H1 (cell line): ENCODE measurements at places on chromosomes 11 and 22.
A peak's percentile ranks its signal among the peaks of the same experiment; 100 is the strongest.

GRCh38 chr22:33519071-33519973, 401.0 kb downstream of the LARGE1 start:
- no peaks in the 10 kb centered on the region for H3K36me3 ChIP-seq
- no peaks in the 10 kb centered on the region for H3K27me3 ChIP-seq
- no peaks in the 10 kb centered on the region for H3K4me1 ChIP-seq
- H3K4me3 ChIP-seq, result no peak overlapping the region
- no peak overlapping the region for H3K27ac ChIP-seq

DNA sequence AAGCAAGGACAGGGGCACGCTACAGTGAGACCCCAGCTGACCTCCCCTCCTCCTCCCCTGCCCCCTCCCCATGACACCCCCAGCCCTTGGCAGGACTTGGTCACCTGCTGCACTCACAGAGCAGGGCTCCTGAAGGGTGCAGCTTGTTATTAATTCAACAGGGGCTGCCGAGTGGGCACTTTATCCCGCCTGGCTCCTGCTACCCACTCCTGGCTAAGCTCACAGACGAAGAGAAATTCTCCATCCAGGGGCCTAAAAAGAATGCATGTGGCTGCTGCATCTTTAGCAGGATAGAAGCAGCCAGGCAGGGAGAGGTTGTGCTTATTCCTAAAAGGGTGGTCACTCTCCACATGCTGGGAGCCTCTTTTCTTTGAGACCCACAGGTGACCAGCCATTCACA, 40.3 kb downstream of the GALNT18 start:
- no peak overlapping the region for H3K27ac ChIP-seq
- H3K4me1 ChIP-seq, result no peaks in the 10 kb centered on the region
- DNase-seq, result peak; percentile 32
- H3K36me3 ChIP-seq, result no peaks in the 10 kb centered on the region

DNA sequence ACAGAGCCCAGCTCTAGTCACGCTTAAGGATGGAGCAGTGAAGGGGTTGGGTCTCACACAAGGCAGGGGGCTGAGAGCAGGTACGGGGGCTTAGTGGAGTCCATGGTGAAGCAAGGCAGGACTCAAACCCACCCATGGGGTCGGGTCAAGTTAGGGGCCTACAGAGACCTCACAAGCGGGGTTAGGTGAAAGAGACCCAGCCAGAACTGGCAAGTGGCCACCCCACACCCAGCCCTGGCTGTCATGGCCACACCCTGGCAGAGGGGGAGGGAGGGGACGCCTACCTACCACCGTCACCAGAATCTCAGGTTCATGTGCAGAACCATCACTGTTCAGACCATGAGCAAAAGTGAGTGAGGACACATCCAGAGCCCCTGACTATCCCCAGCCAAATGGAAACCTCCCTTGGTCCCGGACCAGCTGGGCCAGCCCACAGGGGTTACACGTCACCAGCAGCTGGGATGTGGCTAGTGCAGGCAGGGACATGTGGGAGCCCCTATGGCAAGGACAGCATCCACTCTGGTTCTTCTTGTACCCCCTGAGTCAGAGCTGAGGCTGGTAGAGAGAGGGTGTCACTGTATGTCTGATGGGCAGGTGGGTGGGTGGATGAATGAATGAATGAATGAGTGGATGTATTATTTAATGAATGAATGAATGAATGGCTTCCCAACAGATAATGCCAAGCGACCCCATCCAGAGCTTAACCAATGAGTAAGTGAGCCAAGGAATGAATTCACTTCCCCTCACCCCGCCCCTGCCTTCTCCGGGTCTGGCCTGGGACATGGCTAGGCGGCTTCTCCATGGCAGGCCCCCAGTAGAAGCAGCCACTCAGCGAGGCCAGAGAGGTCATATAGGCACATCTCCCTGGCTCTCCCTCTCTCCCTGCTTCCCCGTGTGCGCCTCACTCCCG, 681.6 kb downstream of the TBC1D22A start:
- no peaks in the 10 kb centered on the region for H3K36me3 ChIP-seq
- no peak overlapping the region for H3K27ac ChIP-seq
- H3K27me3 ChIP-seq, result no peaks in the 10 kb centered on the region
- DNase-seq, result no peak

- H3K27me3 ChIP-seq, result peaks cover 12% of the 10 kb centered on the region; the same call in 1 of the 2 replicates
- H3K36me3 ChIP-seq, result no peaks in the 10 kb centered on the region
- peaks cover 18% of the 10 kb centered on the region for H3K4me1 ChIP-seq
These were observed 907 bp downstream of the SLC15A3 start for GRCh38 chr11:60950933-60951605.

DNA sequence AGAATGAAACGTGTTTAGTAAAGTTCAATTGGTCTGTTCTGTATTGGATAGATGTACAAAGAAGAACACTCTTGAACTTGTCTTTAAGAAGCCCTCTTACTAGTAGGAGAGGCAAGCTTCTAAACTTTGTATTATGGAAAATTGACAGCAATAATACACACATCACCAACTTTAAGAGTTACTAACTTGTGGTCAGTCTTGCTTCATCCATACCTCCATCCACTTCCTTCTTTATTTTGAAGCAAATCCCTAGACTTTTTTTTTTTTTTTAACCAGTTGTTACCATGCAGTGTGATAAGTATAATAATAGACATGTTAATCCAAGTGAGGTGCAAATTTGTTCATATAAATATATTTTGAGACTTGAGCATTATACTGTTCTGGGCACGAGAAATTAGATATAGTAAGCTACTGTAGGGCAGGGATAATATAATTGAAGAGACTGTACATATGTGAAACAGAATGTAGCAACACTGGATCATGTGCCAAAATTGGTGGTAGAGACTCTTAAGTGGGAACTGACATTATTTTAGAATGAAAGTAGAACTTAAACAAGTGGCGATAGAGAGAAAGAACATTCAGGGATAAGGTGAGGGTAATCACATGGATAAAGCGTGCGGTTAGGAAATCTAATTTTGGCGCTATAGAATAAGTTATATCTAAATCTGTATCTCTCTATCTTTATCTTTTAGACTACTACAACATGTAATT, 6.5 kb downstream of the FAR1 start:
- no peak overlapping the region for H3K4me3 ChIP-seq
- no peaks in the 10 kb centered on the region for H3K27me3 ChIP-seq
- no peak for DNase-seq
- H3K27ac ChIP-seq, result no peak overlapping the region

DNA sequence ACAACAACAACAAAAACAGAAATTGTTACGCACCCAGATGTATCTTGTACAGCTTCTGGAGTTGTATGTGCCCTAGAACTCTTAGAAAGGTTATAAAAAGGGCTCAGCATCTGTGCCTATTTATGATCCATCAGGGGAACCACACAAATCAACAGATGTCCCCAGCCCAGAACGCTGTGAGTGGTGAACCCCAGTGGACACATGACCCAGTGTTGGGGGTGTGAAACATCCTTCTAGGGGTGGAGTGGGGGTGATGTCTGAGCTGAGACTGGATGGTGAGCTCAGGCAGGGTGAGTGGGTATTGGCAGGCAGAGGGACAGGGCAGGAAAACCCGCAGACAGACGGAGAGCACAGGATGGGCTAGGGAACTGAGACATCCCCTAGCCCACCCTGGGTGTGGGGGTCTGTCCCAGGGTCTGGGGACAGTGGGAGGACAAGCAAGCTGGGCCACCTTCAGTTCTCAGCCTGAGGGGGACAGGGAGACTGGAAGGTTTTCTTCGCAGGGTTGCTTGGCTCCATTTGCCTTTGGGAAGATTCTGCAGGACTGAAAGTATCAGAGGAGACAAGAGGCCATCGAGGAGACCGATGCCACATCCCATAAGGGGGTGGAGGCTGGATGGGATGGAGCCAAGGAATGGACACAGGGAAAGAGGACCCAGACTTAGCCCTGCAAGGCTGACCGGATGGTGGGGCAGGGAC, 5.8 kb upstream of the EMID1 start:
- H3K27ac ChIP-seq, result no peak overlapping the region
- DNase-seq, result no peak
- no peak overlapping the region for H3K4me3 ChIP-seq
- H3K4me1 ChIP-seq, result no peaks in the 10 kb centered on the region

- no peaks in the 10 kb centered on the region for H3K27me3 ChIP-seq
- H3K27ac ChIP-seq, result no peak overlapping the region
- no peak for DNase-seq
- no peaks in the 10 kb centered on the region for H3K36me3 ChIP-seq
- no peaks in the 10 kb centered on the region for H3K4me1 ChIP-seq
- no peak overlapping the region for H3K4me3 ChIP-seq
These were observed 12.9 kb downstream of the BIRC3 start for GRCh38 chr11:102330231-102330630.

DNA sequence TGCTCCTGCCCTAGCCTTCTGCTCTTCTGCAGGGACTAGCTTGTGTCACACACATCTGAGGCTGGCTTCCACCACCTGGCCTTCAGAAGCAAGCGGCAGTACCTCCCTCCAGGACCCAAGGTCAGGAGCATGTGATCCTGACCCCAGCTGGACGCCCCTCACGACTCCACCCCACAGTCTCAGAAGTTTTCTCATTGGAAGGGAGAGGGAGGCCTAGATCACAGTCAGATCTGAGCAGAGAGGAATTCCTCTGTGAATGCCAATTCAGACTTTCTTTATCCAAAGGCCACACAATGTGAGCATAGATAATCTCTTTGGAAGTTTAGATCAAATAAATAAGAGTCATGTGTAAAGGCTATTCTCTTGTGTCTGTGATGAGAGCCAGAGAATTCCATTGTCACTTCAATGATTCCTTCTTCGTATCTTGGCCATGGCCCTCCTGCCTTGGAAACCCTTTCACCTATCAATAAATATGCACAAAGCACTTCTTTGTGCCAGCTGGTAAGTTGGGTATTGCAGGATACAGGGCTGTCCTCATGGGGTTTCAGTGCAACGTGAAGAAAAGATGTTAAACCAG, 142.9 kb downstream of the SNX19 start:
- no peak overlapping the region for H3K27ac ChIP-seq
- H3K36me3 ChIP-seq, result no peaks in the 10 kb centered on the region
- H3K4me1 ChIP-seq, result no peaks in the 10 kb centered on the region
- no peaks in the 10 kb centered on the region for H3K27me3 ChIP-seq
- DNase-seq, result no peak

- peak; percentile 38 for DNase-seq
- H3K4me1 ChIP-seq, result peaks cover 6% of the 10 kb centered on the region
- no peak within 1 kb of the TSS for H3K27ac ChIP-seq
- H3K36me3 ChIP-seq, result peaks cover 19% of the 10 kb centered on the region; the same call in 1 of the 2 replicates
These were observed at the start of gene PKP3 for GRCh38 chr11:394034-394857. Gene PKP3, plus strand, starts transcription at chr11:394209. Its CDS starts 84 bp downstream, at chr11:394293.

DNA sequence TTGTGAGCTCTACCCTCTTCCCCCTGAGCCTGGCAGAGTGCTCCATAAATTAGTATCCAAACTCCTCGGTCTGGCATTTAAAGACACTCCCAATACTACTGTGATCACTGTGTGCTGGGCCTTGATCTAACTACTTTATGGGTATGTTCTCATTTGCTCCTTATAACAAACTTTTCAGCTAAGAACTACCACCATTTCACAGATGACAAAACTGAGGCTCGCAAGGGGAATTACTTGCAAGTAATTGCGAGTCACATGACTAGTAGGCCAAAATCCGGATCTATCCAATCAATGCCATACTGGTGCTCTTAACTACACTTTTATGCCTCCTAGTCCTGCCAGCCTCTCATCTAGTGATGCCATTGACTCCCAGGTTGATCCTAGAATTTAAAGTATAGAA, 3.6 kb downstream of the THOC5 start:
- H3K4me3 ChIP-seq, result no peak overlapping the region
- H3K27me3 ChIP-seq, result no peaks in the 10 kb centered on the region
- DNase-seq, result no peak
- peaks cover 24% of the 10 kb centered on the region for H3K36me3 ChIP-seq

DNA sequence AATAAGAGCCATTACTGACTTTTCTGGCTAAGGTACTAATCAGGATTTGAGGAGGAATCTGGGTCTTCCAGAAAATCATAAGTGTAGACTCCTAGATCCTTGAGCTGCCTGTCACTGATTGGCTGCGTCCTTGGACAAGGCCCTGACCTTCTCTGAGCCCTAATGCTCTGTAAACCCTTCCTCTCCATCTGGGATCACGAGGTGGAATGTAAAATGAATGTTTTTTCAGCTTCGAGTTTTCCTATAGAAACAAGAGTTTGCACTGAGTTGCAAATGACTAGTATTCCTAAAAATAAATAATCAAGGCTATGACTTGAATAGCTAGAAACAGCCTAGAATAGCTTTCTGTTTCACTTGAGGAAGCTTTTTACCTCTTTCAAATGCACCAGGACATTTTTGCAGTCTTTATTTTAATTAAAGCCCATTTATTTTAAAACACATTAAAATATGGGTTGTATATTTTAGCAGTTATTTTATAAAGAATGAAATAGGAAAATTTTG, 1.1 kb upstream of the DIXDC1 start:
- no peak overlapping the region for H3K27ac ChIP-seq
- peaks cover 22% of the 10 kb centered on the region for H3K4me1 ChIP-seq
- peak overlapping the region; percentile 54; the same call in 1 of the 2 replicates for H3K4me3 ChIP-seq
- no peaks in the 10 kb centered on the region for H3K36me3 ChIP-seq

DNA sequence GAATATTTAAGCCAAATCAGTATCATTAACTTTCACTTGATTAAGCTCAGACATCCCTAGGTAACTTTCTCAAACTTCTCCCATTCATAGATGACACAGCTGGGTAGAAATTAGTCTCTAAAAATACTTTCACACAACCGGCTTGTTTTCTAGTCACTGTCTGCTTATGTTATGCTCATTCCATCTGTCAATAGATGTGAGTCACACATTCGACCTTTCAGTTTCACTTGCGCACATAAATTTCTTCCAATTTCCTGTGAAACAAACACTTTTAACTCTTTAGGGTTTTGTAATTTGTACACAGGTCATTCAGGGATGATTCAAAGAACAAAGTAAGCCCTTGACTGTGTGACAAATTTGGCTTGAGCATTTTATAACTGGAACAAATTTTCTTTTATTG, 723.0 kb downstream of the KCNA4 start:
- no peak overlapping the region for H3K4me3 ChIP-seq
- no peaks in the 10 kb centered on the region for H3K27me3 ChIP-seq
- DNase-seq, result no peak
- H3K36me3 ChIP-seq, result no peaks in the 10 kb centered on the region
- H3K4me1 ChIP-seq, result no peaks in the 10 kb centered on the region
- H3K27ac ChIP-seq, result no peak overlapping the region

DNA sequence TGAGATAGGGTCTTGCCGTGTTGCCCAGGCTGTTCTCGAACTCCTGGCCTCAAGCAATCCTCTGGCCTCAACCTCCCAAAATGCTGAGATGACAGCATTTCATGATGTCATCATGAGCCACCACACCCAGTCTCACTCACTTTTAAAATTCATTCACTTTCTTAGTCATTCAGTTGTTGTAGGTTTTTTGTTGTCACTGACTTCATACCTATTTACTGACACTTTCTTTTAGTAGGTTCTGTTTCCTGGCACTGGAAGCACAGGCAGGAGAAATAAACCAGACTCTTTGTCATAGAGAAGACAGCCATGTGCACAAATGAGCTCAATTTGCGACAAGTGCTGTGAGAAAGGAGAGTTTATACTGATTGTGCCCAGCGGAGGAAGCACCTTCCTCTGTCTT, 10.5 kb downstream of the ART5 start:
- DNase-seq, result no peak
- no peak overlapping the region for H3K27ac ChIP-seq
- H3K4me1 ChIP-seq, result no peaks in the 10 kb centered on the region
- no peaks in the 10 kb centered on the region for H3K36me3 ChIP-seq
